DND-41 (cell line): ENCODE measurements at places on chromosomes 1 and 21.

- peak; percentile 50 for DNase-seq
Observed at GRCh38 chr1:165257969-165258459, 98.5 kb downstream of the LMX1A start.

DNA sequence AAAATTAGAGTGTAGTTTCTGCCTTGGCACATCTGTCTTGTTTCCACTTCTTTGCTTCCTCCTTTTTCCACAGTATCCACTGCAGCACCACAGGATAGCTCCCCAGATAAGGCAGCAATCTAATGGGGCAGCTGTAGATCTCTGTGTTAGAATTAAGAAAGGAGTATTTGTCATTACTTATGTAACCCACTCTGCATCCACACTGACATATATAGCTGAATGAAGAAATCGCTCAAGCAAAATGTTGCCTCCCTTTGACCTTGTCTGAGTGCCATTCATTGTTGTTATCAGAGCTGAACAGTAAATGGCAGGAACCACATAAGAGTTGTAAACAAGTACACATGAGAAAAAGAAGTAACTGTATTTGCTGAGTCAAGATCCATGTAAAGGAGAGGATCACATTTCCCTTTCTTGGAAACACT is 45.9 kb upstream of the DPH5 start:
- DNase-seq, result no peak

DNA sequence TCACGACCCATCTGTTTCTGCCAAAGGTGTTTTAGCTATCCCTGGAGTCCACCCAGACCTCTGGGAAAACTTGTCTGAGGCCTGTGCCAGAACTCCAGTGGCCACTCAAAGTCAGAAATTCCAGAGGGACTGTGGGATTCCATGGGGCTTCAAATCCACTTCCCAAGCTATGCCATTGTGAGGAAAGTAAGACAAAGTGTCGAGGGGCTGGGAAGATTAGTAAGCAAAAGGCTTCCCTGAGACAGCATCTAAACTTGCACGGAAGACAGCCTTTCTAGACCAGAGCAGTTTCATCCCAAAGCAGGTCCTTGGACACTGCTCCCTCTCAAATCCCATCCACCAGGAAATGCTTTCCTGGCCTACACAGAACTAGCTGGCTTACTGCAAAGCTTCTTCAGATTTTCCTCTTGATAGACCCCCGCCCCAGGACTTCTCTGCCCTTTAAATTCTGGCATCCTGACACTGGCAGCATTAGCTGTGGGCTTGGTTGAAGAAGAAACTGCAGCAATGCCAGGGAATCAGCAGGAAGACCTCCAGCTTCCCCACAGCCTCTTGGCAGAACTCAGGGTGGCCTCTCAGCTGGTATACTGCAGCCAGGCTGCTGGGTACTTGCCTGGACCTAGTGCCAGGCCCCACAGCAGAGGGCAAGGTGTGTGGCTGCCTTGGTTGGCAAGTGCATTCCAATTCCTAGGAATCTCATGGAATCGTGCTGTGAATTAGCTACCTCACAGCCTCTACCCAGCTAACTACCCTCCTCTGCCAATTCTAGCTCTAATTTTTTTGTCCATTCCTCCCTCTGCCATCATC is 27.3 kb upstream of the LMX1A start:
- DNase-seq, result no peak

DNA sequence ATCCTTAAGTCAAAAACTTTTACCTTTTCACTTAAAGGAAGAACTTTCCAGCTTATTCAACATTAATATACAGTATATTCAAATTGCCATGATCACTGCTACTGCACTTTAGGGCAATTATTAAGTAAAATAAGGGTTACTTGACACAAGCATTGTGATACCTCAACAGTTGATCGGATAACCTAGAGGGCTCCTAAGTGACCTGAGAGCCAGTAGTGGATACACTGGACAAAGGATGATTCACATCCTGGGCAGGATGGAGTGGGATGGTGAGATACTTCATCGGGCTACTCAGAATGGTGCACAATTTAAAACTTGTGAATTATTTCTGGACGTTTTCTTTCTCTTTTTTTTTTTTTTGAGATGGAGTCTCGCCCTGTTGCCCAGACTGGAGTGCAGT is 54.5 kb upstream of the PPM1J start:
- DNase-seq, result no peak

DNA sequence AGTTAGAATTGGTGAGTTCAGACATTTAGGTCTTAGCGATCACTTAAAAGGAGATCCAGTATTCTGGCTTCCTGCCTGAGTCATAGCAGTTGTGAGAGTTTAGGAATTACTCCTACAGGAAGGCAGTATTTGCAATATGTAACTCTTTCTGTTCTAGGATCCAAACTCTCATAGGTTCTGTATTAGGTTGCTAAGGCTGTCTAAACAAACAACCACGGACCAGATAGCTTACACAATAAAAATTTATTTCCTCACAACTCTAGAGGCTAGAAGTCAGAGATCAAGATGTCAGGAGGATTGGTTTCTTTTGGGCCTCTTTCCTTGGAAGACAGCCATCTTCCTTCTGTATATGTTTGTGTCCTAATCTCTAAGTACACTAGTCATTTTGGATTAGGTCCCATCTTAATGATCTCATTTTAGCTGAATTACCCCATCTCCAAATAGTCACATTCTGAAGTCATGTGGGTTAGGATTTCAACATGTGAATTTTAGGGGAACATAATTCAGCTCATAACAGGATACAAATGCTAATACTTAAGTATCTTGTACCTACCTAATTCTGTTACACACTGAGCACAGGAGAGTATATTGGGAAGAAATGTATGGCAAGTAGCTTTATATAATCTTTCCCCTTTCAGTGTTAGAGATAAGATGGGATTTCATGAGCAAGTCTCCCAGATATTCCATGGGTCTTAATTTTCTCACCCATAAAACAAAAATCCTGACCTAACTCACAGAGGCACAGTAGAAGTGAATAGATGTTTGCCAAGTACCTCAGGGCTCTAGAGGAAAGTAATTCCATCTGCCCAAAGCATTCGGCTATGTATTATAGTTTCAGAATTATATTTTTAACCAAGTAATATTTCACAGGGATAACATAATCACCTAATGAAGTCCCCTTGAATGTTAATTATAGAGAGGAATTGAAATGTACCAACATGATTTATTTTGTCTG is 144.4 kb downstream of the PTBP2 start:
- no peak for DNase-seq

DNA sequence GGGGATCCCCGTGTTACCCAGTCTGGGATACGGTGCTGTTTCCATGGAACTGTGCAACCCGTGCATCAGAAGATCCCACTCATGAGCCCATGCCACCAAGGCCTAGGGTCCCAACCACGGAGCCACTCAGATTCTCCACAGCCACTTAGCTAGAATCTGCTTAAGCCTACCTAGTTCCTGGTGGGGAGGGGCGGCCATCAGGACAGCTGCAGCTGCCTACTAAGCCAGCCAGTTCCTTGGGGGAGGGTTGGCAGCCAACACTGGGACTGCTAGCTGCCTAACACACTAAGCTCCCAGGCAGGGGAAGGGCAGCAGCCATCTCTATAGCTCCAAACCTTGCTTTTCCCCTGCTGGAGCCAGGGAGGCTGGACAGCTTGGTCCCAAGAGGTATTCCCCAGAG is 549.2 kb upstream of the BRINP3 start:
- peak; percentile 8 for DNase-seq

DNA sequence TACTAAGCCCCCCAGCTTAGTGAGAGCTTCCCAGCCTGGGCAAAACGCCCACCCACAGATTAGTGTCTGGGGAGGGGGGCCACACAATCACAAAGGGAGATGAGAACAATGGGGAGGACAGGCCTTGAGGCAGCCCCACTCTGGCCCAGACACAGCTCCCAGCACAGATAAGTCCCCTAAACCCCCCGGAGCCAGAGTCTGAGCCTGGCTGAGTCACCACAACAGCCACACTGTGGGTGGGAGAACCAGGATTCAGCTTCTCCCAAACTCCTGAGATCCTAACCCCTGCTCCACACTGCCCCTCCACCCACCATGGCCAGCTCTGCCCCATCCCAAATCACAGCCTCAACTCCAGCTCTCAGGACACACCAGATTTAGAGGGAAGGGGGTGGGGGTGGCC is 4.2 kb downstream of the NECTIN4 start:
- no peak for DNase-seq

DNA sequence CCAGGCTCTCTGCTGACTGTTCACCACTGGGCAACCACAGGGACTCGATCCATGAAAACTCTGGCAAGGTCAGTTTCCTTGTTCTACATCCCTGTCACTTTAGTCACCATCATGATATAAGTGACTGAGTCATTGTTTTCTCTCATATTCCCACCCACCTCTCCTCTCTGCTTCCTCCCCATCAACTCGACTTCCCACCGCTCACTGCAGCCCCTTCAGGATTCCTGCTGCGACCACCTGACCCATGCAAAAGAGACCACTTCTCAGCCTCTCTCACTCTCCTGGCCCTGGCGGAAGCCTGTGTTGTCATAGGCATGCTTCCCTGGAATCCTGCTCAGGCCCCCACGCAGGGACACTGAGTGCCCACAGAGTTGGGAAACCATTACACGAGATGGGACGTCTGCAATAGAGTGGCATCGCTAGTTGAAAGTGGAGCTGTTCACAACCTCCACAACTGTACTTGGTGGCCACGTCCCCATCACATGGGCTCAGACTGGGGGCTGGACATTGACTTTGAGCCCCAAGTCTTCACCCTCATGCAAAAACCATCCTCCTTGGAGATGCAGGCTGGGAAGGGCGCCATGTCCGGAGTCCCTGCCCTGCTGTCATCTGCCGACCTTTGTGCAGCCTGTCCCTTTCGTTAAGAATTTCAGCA is 1.8 kb upstream of the TFF2 start:
- DNase-seq, result no peak

DNA sequence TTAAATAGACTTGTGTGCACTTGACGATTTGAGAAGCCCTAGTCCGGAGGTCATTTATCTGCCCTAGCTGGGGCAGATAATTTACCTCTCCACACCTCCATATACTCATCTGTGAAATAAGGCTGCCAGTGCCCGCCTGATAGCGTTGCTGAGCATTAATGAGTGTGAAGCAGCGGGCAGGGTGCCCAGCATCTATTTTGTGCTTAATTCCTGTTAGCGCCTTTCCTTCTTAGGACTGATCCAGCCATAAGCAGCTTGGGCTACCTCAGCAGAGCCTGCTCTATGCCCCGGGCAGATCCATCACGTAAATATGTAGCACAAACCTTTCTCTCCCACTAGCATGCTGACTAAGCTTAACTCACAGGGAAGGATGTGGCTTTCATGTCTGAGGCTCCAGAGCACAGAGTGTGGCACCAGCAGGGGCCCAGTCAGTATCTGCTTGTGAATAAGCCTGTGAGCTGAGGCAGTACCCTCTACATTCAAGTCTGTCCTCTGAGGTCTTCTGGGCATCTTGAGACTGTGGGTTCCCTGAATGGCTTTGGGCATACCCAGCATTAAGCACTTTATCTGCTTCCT is 21.5 kb upstream of the RNF187 start:
- DNase-seq, result no peak
